ENCODE measurements at places on chromosomes 13 and 19.

GRCh38 chr13:52862358-52863206 lies 14.1 kb upstream of the PCDH8 start:
- H3K27me3 ChIP-seq = peaks cover 2% of the 10 kb centered on the region
- H3K36me3 ChIP-seq = no peaks in the 10 kb centered on the region
- H3K4me3 ChIP-seq = no peak overlapping the region
- H3K4me1 ChIP-seq = peaks cover 3% of the 10 kb centered on the region
- no peak for DNase-seq
- no peak overlapping the region for H3K27ac ChIP-seq

- H3K27ac ChIP-seq = no peak overlapping the region
- H3K36me3 ChIP-seq = no peaks in the 10 kb centered on the region
- no peak for DNase-seq
- H3K4me3 ChIP-seq = no peak overlapping the region
These were observed 22.4 kb downstream of the TNFRSF19 start for GRCh38 chr13:23592596-23592995.

DNA sequence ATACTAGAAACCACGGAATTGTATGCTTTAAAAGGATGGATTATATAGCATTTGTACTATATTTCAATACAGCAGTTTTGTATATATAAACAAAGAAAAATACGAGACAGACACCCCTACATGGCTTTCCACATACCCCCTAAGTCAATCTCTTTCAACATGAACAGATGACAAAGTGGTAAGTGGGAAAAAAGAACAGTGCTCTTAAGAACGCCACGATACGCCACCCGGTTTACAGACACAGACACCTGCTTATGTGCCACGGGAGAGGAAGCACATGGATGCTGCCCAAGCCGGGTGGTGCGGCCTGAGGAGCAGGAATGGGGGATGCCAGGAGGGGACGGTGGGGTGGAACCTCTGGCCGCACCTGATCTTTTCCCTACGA lies 8.1 kb downstream of the CAPS start:
- no peak overlapping the region for H3K27ac ChIP-seq
- no peak overlapping the region for H3K4me3 ChIP-seq
- H3K4me1 ChIP-seq = no peaks in the 10 kb centered on the region
- H3K27me3 ChIP-seq = no peaks in the 10 kb centered on the region
- DNase-seq = no peak

DNA sequence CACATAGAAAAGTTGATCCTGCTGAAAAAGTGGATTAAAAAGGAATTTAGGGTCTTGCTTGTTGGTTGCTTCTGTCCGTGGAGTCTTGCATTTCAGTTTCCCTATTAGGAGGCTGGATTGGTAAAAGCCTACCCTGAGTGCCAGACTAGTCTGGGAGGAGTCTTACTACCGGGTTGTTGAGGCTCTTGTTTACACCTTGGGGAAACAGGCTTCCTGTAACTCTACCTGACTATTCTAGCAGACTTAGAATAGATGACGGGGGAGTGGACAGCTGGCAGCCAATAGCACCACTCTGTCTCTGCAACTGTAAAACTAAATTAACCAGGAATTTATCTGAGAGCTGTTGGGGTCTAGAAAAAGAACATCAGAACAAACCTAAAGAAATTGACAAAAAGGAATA lies 11.3 kb upstream of the MPHOSPH8 start:
- no peak overlapping the region for H3K27ac ChIP-seq
- no peak overlapping the region for H3K4me3 ChIP-seq
- DNase-seq = no peak
- H3K27me3 ChIP-seq = peaks cover 6% of the 10 kb centered on the region
- H3K36me3 ChIP-seq = no peaks in the 10 kb centered on the region

All from activated T-helper 2 cell treated with anti-CD3 and anti-CD28 coated beads, Interferon-gamma antibody, Interleukin-2, Interleukin-4, amounts not matched to agents 10 μg/mL and 5 μg/mL and 100 μg/mL, durations not matched to agents 14 hours and 24 hours and 36 hours (primary cell).